WERI-Rb-1 (cell line): ENCODE measurements at places on chromosomes 1 and 21.

DNA sequence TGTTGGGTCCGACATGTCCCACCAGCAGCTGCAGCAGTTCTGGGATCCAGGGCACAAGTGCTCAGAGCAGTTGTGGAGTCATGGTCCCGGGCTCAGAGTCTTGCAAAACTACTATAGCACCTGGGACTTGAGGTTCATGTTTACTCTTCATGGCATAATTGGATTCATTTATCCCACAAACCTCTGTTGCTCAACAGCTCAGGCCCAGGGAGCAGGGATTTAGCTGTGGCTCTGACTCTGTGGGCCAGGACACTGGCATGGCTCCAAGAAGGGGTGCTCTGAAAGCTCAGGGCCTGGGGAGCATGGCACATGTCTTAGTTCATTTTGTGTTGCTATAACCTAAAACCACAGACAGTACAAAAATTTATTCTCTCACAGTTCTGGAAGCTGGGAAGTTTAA lies 626.7 kb upstream of the ADGRL2 start:
- no peak for DNase-seq

- no peak for DNase-seq
Measured at GRCh38 chr1:15172405-15173259, 19.1 kb downstream of the TMEM51 start.

- DNase-seq = no peak
Measured at GRCh38 chr1:230902349-230902923, 34.1 kb upstream of the C1orf198 start.

DNA sequence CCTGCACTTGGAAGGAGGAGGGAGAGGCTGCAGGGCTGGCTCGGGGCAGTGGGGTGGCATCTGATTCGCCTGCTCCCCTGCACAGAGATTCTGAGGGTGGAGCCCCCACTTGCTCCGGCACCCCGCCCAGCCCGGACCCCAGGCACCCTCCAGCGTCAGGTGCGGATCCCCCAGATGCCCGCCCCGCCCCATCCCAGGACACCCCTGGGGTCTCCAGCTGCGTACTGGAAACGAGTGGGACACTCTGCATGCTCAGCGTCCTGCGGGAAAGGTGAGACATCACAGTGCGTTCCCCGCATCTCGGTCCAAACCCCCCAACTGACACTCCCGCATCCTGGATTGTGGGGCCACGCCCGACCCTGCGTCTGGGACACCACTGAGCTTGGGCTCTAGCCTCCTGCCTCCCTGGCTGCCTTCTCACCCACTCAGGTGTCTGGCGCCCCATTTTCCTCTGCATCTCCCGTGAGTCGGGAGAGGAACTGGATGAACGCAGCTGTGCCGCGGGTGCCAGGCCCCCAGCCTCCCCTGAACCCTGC lies 7.9 kb downstream of the ADAMTSL4 start:
- no peak for DNase-seq

DNA sequence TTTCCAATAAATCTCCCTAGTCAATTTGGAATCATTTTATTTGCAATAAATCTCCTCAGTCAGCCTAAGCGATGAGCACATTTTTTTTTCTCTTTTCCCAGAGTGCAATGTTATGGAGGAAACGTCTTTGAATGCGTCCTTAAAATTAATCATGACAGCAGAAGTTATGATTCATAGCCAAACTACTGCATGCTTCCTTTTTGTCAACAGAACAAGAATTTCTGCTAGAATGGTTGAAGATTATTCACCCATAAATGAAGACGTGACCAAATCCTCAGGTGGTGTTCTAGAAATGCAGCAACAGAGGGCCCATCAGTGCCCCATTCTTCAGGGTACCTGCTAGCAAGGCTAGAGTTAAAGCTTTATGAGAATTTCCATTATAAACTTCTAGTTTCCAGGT lies 407.9 kb upstream of the PKN2 start:
- no peak for DNase-seq

DNA sequence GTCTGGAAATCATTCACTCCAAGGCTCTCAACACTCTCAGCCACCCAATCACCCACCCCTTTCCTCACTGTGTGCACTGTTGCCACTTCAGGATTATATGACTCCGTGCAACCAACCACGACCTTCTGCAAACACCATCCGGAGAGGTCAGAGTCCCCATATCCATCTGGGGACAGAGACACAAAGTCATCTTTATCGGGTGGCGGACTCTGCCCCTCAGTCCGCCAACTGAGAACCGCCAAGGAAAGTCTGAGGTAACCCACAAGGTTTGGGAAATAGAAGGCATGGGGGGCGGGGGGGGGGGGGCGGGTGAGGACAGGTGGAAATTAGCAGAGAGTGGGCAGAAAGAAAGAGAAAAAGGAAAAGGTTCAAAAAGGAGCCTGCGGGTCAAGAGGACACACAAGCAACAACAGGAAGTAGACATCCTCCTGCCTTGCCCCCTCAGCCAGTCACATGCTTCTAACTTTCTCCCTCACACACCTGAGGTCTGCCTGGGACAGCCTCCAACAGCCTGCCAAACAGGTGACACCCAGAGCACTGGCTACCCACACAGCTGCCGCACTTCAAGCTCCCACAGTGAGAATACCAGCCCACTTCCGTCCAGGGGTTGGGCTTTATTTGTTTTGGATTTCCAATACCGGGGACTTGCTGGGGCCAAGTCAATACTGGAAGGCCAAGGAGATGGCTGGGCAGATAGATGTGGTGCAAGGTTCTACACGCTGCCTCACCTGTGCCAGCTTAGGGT lies 58.1 kb downstream of the SSBP3 start:
- no peak for DNase-seq

GRCh38 chr1:160752924-160753323 lies 13.9 kb downstream of the SLAMF7 start:
- no peak for DNase-seq

DNA sequence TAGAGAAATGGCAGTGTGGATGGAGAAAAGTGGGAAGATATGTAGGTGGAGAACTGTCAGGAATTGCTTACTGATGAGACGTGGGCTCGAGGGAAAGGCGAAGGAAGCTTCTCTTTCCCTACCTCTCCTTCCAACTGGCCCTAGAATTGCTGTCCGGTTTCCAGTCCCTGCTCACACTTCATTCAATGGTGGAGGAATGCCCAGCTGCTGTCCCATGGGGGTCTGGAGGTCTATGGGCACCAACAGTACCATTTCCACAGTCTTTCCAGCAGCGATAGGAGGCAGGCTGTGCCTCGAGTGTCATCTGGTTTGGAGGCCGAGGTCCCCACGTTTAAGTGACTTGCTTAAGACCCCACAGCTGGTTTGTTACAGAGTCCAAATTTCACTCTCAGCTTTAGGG lies 31.5 kb upstream of the CD1D start:
- no peak for DNase-seq

DNA sequence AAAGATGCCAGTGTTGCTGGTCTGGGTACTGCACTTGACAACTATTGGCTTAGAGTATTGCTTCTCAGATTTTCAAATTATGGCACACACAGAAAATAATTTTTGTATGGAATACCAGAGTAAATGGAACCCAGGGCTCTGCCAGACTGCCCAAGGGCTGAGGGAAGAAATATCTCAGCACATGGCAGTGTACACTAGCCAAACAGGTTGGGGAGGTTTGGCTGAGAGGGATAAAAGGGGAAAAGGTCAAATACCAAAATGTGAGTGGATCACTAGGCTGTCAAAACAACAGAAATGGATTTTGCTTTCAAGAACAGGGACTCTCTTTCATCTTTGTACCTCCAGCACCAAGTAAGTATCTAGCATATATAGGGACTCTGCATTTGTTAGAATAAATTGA lies 3.0 kb upstream of the RGS8 start:
- no peak for DNase-seq

GRCh38 chr1:172320733-172321132 lies 99.8 kb upstream of the C1orf105 start:
- no peak for DNase-seq

- DNase-seq = no peak
Measured at GRCh38 chr1:151494741-151495281, 16.4 kb upstream of the CGN start.

- peak; percentile 16 for DNase-seq
Measured at GRCh38 chr1:118660769-118661168, 327.4 kb downstream of the TBX15 start.

GRCh38 chr1:199751506-199751905 lies 276.0 kb upstream of the NR5A2 start:
- no peak for DNase-seq

DNA sequence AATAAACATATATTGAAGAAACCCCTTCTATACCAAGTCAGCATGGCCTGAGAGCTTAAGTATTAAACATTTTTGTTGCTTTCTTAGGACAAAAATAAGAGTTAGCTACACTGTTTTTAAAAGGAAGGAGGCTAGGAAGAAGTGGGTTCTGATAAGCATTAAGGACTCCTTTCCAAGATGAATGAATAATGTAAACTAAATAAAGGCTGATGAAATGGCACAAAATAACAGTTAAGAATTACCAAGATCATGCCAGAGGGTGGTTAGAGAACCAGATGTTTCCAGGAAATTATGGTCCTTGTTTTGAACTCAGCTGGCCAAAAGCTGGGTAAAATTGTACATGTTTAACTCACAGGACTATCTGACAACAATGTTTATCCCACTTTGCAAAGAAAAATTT lies 114.1 kb upstream of the ETS2 start:
- DNase-seq = no peak

DNA sequence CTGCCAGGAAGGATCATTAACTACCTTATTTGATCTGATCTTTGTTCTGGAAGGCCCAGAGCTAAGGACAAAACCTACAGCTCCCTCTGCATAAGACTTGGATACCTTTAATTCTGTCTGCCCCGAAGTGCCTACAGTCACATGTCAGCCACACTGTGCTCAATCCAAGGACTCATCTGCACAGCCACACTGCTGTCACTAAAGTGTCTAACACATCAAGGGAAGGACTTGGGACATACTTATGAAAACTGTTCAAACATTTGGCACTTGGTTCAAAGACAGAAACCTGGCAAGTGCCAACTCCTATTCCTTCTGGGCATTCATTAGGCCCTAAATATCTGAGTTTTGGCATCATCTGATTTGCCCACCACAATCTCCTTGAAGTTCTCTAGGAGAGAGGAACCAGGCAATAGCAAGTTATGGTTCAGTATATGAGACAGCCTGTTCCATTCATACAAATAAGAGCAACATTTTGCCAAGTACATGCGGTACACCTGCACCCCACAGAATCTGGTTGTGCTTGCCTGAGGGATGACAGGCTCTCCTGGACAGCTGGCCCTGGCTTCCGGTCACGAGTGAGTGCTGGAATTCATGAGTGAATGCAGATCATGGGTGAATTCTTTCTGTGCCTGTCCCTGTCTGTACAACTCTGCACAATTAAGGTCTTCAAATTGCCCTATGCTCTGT lies 105.9 kb downstream of the KCNK1 start:
- DNase-seq = no peak

DNA sequence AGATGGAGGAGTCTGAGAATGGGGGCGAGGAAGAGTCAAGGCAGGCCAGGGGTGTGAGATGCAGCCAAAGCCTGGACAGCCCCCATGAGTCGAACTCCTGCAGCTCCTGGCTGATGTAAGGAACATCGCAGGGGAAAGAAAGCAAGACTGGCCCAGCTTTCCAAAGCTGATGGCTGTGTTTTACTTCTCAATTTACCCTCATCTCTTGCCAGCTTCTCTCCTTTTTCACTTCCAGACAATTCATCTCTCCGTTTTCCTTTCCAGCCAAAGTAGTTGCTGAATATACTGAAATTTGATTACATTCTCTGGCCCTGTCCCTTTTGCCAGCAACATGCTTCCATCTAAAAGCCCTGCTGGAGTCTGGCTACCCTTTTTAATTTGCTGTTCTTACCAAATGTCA lies 40.0 kb upstream of the UBE2U start:
- no peak for DNase-seq

- no peak for DNase-seq
Measured at GRCh38 chr1:230381049-230381467, 45.1 kb downstream of the PGBD5 start.

DNA sequence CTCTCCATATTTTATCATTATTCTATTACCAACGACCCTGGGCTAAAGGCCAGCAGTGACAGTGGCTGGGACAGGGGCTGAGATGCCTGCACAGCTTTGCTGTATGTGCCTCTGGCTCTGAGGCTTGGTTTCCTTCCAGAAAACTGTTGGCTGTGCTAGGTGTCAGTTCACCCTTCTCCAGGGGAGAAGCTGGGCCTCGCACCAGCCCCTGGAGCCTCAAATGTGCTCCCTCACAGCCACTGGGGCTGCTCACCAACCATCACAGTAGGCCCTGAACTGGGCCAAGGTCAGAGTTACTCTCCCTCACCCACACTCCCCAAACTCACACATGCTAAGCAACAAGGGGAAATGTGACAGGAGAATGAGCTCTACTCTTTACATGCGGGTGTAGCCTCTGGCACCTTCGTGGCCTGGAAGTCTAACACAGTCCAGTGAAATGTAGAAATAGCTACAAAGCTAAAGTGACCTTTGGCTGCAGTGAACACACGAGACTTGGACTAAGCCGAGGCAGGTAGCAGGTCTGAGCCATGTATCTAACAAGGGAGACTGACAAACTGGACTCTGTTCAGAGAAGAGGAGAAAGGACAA lies 4.7 kb upstream of the CD160 start:
- no peak for DNase-seq

- no peak for DNase-seq
Measured at GRCh38 chr1:22680726-22681125, 27.7 kb downstream of the C1QB start.

GRCh38 chr1:36321119-36321951 lies 2.1 kb downstream of the EVA1B start:
- DNase-seq = no peak

DNA sequence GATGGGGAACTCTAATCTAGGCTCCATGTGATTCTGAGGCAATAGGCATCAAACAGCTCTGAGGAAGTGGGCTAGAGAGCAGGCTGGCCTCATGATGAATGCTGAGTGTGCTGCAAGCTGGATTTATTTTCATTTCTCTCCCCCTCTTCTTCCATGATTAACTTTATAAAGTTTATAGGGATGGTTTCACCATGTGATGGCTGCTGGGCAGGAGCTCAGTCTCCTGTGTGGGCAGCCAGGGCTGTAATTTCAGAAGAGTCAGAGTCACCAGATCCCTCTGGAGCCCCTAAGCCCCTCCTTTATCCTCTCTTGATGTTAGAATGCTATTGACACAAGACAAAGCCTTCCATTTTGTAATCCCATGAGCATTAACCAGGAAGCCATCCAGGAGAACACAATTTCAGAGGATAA lies 143.6 kb downstream of the CNIH3 start:
- peak; percentile 10 for DNase-seq
